ENCODE measurements at places on chromosomes 7 and 10.

DNA sequence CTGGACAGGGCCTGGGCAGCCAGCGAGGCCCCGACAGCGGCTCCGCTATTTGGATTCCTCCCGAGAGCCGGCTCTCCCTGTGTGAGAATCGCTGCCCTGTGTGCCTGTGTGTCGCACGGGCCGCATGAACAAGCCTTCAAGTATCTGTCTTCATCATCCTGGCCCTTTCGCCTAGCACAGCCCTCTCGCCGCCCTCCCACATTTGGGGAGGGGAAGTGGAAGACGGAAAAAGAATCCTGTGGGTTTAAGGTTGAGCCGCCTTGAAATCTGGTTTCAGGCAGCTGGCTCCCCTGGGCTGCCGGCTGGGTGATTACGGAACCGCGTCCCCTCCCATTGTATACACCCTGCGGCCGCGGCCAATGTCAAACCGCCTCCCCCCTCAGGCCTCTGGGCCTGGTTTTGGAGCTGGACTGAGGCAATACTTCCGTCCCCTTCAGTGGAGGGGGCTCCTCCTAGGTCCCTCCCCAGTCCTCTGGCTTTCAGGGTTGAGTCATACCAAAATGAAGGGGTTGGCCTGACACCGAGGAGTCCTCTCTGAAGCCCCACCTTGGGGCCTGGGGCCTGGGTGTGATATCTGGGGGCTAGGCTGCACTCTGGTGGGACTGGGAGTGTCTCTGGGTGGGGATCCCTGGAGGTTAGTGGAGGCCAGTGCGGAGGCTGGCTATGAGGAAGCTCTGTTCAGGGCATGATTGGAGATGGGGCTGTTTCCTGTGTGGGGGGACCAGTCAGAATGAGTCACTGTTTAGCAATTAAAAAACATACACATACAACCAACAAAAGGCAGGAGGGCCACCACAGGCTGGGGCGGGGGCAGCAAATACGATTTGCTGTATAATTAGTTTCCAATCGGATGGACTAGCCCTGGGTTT lies 1.7 kb downstream of the TRIM8 start:
- DNase-seq, result peak; percentile 99

DNA sequence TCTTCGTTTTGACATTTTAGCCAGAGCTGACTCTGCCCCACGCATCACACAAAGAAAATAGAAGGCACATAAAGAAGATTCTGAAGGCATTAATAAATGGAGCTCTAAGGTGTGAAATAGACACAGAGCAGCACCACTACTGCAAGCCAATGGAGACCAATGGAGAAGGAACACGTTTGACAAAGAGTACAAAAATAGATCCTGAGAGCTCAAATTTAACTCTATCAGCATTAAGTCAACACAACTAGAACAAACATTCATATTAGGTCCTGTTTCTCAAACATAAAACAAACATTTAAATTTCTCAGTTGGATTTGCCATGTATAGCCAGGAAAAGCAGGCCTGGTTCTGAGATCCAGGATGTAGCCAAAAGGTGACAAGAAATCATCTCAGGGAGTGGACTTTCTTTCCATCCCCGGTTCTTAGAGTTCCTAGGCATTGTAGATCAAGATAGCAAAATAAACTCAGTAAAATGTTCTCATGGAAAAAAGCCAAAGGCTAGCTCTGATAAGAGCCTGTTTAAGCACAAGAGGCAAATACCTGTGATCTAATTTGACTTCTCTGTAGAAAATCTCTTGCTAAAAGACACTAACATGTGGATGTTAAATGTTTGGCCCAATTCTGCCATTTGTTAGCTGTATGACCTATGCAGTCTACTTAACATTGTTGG lies 174.2 kb upstream of the VIPR2 start:
- no peak for DNase-seq

DNA sequence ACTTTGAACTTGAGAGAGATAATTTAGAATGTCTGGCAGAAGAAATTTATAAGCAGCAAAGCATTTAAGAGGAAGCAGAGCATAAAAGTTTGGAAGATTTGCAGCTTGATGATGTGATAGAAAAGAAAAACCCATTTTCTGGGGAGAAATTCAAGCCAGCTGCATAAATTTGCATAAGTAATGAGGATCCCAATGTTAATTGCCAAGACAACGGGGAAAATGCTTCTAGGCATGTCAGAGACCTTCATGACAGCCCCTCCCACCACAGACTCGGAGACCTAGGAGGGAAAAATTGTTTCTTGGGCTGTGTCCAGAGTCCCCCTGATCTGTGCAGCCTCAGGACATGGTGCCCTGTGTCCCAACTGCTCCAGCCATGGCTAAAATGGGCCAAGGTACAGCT lies 263.6 kb upstream of the POT1 start:
- DNase-seq, result no peak

DNA sequence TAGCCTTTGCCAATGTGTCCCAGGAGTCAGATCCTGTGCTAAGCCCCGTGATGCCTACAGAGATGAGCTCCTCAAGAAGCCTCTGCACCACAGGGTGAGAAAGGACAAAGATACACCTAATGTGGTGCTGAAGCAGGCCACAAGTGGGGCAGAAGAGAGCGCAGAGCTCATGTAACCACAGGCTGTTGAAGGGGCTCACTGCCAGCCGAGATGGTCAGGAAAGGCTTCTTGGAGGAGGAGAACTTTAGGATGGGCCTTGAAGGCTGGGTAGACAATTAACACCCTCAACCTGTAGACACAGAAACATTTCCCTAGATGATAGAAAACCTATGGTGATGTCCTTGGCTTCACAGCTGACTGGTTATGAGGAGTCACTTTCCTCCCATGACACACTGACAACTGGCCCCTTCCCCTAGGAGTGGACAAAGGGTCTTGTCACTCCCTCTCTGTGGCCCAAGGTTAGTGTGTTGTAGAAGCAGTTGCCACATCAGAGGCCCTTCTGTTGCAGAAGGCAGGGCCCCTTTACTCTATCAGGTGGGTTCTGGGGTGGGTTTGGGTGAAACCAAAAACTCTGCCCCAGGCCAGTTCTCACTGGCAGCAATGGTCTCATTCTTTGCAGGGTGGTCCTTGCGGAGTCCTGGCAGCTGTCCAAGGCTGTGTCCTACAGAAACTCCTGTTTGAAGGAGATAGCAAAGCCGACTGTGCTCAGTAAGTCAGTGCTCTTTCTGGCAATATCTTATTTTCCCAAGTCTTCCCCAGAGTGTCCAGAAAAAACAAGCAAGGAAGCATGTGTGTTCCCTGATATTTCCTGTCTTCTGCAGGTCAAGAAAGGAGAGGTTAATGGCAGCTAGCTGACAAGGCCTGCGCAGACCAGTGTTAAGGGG lies 69.2 kb downstream of the MINDY4 start:
- DNase-seq, result no peak

GRCh38 chr10:43846187-43846680 lies 197.6 kb upstream of the ZNF32 start:
- DNase-seq, result peak; percentile 66

GRCh38 chr7:46253520-46253919 lies 332.4 kb upstream of the IGFBP3 start:
- no peak for DNase-seq

DNA sequence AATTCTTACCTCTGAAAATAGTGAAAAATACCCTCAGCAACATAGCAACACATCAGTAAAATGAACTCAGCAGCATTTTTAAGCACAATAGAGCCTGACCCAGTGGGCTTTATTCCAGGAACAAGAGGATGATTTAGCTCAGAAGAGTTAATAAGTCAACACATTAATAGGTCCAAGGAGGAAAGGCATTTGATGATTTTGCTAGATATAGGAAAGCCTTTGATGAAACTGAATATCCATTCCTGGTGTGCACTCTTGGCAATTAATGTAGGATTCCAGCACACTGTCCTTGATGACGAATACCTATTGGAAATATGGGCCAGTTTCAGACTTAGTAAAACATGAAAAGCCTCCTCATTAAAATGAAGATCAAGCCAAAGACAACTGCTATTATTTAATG lies 42.5 kb downstream of the RASGEF1A start:
- no peak for DNase-seq

DNA sequence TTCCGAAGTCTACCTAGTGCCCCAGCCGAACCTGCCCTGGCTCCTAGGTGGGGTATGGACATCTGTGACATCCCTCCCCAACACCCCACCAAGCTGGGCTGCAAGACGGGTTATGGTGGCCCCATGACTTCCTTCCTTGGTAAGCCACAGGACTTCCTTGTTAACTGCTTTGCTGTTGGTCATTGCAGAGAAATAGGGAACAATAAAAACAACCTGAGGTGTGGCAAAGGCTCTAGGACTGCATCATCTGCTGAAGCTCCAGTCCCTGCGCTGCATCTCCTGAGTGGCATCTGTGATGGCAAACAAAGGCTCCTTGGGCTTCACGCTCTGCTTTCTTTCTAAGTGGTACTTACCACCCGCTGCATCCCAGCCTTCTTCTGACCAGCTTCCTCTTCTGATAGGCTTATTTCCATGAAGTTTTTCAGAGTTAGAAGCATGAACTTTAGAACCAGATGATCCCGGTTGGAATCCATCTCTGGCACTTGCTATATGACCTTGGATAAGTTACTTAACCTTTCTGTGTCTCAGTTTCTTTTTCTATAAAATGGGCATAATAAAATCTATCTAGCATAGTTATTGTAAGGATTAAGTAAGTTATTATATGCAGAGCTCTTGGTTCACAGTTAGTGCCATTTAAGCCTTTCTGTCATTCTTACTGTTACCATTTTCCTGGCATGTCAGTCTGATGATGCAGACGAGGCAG lies 216.8 kb downstream of the RPS24 start:
- no peak for DNase-seq

DNA sequence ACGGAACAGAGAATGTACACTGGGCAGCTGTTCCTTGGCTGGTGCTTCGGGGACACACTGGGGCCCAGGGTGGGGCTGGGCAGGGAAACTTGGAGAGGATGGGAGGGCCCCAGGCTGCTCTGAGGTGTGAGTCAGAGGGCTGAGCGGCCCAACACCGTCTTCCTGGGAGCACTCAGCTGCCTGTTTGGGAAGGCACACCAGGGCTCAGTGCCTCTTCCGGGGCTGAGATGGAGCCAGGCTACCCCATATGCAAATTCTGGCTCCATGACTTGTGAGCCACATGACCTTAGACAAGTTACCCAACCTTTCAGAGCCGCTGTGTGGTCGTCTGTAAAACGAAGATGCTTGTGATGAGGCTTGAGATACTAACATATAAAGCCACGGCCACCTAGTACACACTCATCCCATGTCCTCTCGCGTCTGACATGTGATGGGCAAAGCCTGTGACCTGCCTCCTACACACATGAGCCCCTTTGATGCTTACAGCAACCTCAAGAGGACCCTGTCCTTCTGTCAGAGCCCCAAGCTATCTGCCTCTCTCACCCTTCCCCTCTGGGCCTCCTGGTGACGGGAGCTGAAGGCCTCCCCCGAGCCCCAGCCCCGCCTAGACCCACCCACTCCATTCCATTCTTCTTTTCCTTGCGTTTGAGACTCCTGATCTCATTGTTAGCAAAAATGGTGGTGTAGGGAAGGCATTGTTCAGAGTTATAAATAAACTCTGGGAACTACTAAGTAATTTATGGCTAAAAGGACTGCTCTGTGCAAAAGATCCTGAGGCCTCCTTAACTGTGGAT lies 26.1 kb downstream of the KLRG2 start:
- peak; percentile 43 for DNase-seq

- no peak for DNase-seq
These were observed 56.2 kb upstream of the MGMT start for GRCh38 chr10:129410688-129411392.

DNA sequence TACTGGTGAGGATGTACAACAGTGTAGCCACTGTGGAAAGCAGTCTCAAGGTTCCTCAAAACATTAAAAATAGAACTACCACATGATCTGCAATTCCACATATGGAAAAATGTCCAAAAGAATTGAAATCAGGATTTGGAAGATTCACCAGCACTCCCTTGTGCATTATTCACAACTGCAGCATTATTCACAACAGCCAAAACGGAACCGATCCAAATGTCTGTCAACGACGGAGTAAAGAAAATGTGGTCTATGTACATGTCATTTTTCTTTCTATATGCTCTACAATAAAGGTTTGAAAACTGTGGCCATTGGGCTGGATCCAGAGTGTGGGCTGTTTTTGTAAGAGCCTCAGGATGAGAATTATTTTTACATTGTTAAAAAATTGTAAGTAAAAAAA lies 1206.1 kb upstream of the CELF2 start:
- no peak for DNase-seq

DNA sequence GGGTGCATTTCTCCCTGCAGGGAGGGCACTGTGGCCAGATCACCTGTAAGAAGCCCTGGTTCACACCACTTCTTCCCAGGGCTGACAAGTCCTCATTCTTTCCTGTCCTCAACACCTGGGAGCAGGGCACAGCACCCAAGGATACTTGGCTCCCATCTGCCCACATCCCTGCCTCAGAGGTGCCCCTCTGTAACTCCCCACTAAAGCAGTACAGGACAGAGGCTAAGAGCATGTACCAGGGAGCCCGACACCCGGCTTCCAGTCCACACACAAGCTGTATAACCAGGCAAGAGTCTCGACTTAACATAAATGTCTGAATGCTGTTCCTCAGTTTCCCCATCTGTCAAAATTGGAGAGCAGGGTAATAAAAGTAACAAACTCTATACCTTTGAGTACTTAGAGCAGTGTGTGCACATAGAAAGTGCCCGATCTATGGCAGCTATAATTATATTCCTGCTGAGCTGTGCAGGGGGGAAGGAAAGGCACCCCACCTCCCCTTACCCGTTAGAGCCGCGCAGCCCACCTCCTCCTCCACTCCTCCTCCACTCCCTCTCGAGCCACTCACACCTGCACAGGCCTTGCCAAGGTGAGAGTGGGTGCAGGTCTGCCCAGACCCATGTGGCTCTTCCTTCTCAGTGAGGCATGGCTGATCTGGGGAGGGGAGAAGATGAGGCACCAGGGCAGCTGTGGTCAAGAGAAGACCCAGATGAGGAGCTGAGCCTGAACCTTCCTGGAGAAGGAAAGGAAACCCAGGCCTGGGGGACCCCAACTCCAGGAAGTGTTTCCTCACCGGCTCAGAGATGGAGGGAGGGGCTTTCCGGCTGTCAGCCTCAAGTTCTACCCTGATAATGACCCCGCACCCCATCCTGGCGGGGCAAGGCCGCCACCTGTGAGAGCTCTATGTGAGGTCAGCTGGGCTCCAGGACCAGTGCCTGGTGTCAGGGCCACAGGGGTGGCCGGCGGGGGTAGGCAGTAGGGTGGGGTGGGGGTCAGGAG lies 22.6 kb downstream of the PODXL start:
- no peak for DNase-seq
